ENCODE measurements at places on chromosomes 1 and 21. TPM values are rescaled to one million over a fixed set of nuclear protein-coding genes. Genes with fewer than 3 reads are reported as not detected.

S100A10 gene
- 246 TPM for polyA plus RNA-seq

DNA sequence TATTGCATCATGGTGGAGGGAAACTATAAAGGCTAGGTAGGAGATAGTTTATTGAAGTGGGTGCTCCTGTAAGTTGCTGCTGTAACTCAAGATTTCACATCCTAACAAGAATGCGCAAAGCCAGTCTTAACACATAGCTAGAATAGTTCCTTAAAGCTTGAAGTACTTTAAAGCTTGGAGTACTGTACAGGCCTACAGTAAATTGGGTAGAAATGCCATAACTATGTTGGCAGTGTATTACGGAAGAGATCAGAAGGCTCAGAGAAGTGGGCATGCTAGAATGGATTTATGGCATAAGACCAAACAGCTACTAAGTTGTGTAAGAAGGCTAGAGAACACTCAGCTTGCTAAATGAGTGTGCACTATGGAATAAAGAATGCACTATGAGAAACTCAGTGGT, 44.5 kb downstream of the DMRTA2 start:
- no peak for DNase-seq

CAMTA1 gene
- 115 TPM for polyA plus RNA-seq

- no peak for DNase-seq
Observed at GRCh38 chr1:230820568-230820967, 47.8 kb downstream of the C1orf198 start.

CR1L gene
- polyA plus RNA-seq: not detected

DNA sequence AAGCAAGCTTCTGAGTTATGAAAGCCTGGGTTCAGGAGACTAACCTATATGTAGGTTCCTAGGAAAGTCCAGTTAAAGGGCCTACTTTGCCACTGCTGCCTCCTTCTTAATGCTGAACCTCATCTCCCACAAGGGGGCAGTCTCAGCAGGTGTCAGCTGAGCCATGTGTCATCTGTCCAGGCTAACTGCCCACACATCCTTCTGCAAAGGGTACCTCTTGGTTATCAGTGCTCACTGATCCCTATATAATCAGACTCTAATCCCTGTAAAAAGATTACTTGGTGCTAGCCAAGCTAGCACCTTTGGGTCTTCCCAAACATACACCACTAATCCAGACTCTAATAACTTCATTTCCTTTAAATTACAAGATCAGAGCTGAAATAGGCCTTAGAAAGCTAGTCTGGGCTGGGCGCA, 9.0 kb downstream of the PRDX1 start:
- DNase-seq: no peak
